Stimulated activated CD4-positive, alpha-beta T cell treated with anti-CD3 and anti-CD28 coated beads, Interleukin-15, amount 100 ng/mL, for 1 hour (primary cell): ENCODE measurements at places on chromosomes 3 and 15.

DNA sequence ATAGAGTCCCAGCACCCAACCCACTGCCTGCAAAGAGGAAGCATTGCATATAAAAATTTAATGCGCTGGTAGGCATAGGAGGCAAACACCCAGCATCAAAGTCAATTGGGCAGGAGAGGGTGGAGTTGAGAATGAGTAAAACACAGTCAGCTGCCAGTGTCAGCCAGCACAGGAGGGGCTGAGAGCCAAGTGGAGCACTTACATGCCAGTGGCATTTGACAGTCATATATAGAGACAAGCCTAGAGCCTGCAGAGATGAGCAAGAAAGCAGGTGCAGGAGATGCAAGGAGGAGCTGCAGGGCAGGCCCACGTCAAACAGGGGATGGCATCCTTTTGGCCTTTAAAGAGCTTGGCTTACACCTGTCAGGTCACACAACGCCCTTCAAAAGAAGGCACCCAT lies 27.6 kb upstream of the ZFAND6 start:
- no peak for DNase-seq

DNA sequence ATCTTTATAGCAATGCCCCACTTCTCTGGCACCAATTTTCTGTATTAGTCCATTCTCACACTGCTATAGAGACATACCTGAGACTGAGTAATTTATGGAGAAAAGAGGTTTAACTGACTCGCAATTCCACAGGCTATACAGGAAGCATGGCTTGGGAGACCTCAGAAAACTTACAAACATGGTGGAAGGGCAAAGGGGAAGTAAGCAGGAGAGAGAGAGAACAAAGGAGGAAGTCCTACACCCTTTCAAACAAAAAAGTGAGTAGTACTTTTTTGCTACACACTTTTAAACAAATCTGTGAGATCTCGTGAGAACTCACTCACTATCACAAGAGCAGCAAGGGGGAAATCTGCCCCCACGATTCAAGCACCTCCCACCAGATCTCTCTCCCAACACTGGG lies 67.8 kb upstream of the ZBED2 start:
- no peak for DNase-seq

- no peak for DNase-seq
Measured at GRCh38 chr3:133441867-133442270, 42.0 kb downstream of the BFSP2 start.

- DNase-seq: no peak
Measured at GRCh38 chr3:8996681-8997121, 33.4 kb upstream of the RAD18 start.

DNA sequence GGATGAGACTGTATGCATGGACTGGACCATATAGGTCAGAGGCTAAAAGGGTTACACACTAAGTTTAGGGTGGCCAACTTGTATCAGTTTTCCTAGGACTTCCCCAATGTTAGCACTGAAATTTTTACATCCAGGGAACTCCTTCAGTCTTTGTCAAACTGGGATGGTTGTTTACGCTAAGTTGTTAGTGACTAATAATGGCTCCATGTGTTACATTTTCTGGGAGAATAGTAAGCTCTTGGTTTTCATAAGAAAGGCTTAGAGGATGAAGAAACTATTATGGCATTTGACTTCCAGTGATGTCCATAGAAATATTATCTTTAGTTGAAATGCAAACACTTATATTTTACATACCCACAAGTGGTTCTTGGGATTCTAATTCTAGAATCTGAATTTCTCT lies 57.9 kb upstream of the ST3GAL6 start:
- DNase-seq: no peak

DNA sequence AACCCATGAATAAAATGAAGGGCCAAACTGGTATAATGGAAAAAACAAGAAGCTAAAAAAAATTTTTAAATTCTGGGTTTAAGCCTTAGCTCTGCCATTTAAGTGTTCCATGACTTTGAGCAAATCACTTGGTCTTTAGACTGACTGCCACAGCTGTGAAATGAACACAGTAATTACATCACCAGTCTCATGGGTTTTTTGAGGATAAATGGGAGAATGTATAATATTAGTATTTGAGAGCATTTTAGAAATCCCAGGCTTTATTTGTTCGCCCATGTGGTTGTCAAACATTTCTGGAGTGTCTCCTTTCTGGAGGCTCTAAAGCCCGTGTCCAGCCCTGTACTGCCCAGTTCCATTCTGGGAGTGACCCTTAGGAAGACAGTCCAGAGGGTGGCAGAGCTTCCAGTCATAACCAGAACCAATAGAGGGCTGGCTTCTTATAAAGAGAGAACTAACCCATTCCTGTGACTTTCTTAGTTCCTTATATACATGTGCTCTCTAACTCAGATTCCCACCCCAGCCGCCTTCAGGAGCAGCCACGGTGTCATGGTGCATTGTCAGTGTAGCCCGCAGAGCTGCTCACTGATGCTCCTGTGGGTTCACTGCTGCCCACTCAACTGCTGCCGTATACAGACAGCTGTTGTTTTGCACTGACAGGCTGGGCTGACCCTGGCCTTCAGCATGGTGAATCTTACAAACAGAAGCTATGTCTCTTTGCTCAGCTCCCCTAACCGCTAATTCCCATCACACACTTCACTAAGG lies 44.7 kb downstream of the BOC start:
- no peak for DNase-seq

- DNase-seq: no peak
Measured at GRCh38 chr3:119295816-119296726, 1.9 kb downstream of the ARHGAP31 start.

- no peak for DNase-seq
Measured at GRCh38 chr3:18127174-18127858, 297.8 kb downstream of the SATB1 start.

DNA sequence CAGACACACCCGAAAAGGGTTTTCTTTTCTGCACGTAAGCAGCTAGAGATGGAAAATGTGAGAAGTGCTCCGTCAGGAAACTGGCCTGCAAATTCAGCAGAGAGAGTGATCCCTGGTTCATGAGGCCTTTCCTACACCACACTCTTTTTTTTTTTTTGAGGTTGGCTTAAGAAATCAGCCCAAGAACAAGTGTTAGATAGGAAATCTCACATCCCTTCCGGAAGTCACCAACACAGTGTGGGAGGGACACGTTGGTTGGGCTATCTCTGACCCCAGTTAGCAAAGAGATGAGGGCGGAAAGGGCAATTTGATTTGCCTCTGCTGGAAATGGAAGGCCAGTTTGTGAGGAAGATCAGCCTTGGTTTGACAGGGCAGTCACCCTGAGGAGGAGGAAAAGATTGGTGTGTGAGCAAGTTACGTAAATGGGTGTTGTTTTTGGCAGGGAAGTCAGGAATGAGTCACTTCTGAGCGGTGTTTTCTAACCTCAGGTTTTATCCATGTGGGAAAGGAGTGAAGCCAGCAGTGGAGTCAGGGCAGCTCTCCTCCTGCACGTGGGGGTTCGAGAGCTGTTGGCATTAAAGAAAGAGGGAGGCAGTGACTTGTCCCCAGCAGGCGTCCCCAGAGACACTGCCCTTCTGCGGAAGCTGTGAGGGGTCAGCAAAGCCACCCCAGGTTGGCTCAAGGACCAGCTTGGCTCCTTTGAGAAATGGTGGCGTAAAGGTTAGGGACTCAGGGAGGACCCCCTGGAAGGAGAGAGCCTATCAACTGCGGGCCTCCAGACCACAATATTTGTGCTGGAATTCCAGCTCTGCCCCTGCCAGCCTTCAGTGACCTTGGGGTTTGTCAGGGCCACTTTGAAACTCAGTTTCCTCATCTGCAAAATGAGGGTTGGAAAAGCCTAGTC lies 237.6 kb upstream of the BHLHE40 start:
- DNase-seq: no peak

DNA sequence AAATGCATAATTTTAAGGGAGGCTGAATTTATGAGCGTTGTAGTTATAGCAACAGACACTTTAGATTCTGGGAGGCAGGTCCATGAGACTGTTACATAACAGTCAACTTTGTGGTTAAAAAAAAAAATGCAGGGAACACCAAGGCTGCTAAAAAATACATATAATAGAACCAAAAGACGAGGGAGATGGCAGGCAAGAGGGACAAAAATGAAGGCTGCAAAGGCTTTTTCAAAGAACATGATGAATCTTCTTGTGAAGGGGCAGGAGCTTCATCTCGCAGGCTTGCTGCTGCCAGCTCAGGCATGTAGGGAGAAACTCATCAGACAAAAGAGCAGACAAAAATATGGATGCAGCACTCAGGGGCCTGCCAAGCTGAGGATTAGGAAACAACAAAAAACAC lies 243.9 kb downstream of the SHQ1 start:
- no peak for DNase-seq

GRCh38 chr3:119643528-119643927 lies 16.9 kb downstream of the POPDC2 start:
- DNase-seq: no peak

- no peak for DNase-seq
Measured at GRCh38 chr3:34408088-34408487, 609.7 kb downstream of the PDCD6IP start.

GRCh38 chr15:82966671-82967071 lies 14.2 kb upstream of the HOMER2 start:
- no peak for DNase-seq

DNA sequence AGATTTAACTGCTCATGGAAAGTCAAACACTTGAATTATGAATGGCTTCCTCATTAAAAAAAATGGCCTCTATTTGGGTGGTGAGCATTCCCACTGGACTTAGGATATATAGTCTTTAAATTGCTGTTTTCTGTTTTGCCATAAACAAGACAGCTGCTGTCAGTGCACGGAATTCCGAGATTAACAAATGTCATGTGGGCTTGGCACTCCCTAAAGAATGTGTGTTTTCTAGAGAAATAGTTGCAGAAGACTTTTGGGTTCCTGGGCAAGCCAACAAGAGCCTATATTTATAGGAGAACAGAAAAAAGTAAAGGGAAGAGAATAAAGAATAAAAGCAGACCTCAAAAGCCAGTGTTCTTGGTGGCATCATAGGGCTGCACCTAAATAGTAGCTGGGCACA lies 13.6 kb upstream of the TFG start:
- no peak for DNase-seq

DNA sequence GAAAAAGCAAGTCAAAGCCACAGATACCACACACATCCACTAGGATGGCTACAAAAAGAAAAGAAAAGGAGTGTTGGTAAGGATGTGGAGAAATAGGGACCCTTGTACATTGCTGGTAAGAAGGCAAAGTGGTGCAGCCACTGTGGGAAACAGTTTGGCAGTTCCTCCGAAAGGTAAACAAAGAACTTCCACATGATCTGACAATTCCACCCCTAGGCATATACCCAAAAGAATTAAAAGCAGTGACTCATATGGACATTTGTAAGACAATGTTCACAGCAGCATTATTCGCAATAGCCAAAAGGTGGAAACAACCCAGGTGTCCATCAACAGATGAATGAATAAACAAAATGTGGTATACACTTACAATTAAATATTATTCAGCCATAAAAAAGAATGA lies 22.2 kb upstream of the GMPPB start:
- no peak for DNase-seq

DNA sequence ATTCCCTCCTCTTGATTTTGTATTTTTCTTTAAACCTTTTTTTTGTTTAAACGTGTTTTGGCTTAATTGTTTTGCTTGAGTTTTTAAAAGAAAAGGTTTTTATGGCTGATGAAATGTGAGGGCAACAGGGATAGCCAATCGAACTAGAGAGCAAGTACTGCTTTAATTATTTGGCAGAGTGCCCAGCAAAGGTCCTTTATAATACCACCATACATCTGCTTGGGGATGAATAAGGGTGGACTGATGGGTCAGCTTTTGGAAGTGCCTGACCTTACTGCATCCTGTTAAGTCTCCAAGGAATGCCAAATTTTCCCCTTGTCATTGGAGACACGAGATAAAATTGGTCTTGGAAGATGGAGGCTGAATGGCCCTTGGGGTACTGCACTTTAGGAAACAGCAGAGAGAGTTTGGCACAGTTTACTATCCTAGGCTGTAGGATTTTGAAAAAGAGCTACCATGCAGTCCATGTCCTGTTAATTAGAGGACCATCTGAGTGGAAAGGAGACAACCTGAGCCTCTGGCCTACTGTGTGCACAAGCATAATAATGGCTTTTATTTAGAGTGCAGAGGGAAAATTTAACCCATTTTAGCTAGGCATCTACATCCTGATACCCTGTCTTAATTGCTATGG lies 19.8 kb upstream of the MTHFS start:
- DNase-seq: no peak

DNA sequence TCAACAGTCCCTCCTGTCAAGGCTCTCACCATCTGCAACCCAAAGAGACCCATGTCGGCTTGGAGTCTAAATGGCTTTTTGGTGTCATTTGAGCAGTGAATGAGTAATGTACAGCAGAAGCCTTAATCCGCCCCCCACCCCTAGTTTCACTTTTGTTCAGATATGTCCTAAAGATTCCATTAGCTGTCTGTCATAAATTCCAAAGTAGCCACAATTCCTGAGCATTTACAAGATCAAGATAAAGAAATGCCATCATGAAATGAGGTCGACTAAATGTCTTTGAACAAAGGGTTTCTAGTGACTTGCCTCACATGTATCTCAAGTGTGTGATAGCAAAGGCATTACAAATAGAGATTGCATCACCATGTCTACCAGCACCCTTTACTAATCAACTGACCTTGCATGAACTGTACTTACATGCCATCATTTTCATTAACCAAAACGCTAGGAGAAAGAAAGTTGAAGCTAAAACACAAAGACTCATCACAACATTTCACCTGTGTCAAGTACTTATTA lies 123.8 kb upstream of the PHLDB2 start:
- no peak for DNase-seq

DNA sequence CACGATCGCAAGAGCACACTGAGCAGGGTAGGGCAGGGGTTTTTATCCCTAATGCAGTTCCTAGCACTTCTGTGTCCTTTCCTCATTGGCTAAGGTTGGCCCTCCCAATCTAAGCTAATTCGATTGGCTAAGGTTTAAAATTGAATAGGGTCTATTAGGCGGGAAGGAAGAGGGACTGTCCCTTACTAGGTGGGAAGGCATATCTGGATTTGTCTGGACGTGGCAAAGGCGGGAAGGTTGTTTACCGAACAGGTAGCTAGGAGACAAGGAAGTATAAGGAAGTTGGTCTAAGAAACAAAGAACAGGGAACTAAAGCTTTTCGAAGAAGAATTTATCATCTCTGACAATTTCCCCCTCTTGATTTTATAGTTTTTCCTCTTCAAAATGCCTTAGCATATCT lies 24.8 kb upstream of the ATG7 start:
- DNase-seq: no peak

- DNase-seq: no peak
Measured at GRCh38 chr3:181689546-181689945, 22.2 kb upstream of the SOX2 start.

GRCh38 chr3:179028408-179028807 lies 43.2 kb downstream of the ZMAT3 start:
- DNase-seq: no peak

- peak; percentile 93 for DNase-seq
Measured at GRCh38 chr3:38164952-38165721, at the start of gene OXSR1. Gene OXSR1, plus strand, starts transcription at chr3:38165537. Its CDS starts 340 bp downstream, at chr3:38165877.

DNA sequence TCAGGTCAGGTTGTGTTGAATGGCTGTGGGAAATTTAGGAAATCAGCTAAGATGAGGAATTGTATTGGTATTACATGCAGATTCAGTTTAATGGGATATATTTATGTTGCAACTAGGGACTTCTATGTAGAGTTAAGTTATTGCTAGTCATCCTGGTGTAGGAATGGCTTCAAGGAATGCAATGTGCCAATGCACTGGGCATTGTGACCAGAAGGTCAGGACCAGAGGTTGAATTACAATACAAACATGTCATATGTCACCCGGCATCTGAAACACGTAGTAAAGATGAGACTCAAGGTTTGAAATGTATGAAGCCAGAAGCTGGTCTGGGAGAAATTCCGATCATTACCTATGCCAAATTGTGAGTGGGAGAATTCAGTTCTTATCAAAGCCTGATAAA lies 11.7 kb upstream of the GAP43 start:
- no peak for DNase-seq
